NCI-H748 treated with DMSO at 0.1 percent for 48 hours (cell line): ENCODE measurements at places on chromosomes 11 and 22.

- DNase-seq: peak; percentile 24
Measured at GRCh38 chr11:117877120-117877784, 794 bp upstream of the FXYD6 start.

GRCh38 chr11:35511666-35512065 lies 13.8 kb downstream of the PAMR1 start:
- DNase-seq: no peak

DNA sequence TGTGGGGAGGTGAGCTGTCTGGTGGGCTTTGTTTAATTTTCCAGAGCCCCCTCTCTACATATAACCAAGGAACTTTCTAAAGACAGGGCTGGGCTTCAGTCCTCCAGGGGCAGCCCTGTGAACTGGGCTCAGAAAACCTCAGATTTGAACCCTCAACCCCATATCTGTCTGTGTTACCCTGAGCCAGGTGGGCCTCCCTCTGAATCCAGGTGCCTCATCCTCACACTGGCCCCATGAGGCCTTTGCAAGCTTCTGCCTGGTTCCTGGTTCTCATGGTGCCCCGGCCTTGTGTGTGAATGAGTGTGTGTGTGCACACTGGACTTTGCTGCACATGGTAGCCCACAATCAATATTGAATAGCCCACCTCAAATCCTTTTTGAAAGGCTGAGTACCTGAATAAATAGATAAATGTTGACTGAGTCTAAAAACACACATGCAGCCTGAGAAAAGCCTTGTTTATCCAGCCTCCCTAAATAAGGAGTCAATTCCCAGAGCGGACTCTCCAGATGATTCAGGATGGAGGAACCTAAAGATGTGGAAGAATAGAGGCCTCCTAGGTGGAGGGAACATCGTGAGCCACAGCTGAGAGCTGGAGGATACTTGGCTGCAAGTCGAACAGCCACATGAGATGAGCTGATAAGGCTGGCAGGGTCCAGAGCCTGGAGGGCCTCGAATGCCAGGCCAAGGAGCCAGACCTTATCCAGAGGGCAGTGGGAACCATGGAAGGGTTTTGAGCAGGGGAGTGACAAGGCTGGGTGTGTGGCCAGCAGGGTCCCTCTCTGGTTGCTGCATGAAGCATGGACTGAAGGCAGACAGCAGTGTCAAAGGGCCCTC lies 28.1 kb upstream of the P2RY2 start:
- no peak for DNase-seq

DNA sequence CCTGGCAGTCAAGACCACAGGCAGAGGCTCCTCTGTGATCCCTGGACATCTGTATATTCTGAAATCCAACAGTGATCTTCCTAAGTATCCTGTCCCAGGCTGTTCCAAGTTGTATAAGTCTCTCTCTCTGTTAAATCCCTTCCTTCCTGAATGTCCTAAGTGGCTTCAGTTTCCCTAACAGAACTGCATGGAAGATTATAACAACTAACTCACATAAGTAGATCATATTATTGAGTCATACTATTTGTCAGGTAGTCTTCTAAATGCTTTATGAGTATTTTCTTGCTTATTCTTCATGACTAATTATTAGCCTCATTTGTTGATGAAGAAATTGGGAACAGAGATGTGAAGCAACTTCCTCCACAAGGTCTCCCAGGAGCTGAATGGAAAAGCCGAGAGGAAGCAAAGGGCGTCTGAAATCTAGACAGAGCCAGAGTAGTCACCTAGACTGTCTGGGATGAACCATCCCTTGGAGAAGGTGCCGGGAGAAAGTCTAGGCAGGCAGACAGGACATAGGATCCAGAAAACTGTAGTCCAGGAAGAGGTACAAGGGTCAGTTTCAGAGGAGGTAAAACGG lies 93.2 kb upstream of the FAT3 start:
- DNase-seq: no peak

GRCh38 chr22:20978419-20978818 lies 3.7 kb upstream of the LZTR1 start:
- no peak for DNase-seq

DNA sequence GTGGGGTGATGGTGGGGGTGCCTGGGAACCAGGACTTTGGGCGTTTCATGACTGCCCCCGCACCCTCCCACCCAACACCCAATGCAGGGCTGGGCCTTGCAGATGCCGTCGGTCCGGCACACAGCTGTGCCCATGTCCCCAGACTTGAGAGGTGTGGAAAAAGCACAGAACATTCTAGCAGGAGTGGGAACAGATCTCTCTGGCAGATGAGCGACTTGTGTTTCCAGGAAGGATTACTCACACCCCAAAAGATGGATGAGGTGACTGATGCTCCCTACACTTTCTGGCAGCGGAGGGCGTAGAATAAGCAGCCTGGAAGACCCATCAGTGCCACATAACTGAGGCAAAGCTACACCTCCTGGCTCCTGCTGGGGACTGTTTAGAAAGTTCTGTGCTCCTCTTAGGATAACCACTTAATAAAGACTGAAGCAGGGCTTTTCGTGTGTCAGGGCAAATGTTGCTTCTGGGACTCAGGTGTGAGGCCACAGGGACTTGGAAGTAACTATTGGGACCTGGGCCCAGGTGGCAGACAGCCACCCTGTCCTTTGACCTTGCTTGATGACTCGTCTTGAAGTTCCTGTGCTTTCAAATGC lies 24.2 kb downstream of the FBLN1 start:
- no peak for DNase-seq

- DNase-seq: peak; percentile 60
Measured at GRCh38 chr11:131064373-131064991, 148.2 kb upstream of the SNX19 start.

DNA sequence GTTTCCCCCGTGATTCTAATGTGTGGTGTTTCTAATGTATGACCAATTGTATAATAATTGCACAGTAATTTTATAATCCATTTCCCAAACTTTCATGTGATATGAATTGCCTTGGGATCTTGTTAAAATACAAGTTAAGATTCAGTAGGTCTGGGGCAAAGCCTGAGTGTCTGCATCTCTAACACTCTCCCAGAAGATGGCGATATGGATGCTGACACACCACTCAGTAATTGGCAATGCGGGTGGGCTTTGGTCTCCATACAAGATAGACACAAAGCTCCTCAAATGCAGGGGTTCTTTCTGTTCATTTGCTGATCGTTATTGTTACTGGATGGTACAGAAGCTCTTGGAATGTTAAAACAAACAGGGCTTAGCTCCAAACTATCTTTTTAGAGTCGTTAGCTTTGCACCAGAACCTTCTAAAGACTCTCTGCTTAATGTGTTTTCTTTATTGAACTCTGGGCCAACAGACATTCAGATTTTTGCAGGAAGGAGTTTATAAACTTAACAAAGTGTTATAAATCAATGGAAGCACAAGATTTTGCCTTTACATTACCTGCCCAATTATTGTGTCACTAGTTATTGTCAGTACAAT lies 45.4 kb upstream of the ANO3 start:
- DNase-seq: no peak
